Small intestine (tissue), 16 donors: ENCODE measurements at places on chromosomes 13 and 19. TPM values are rescaled to one million over a fixed set of nuclear protein-coding genes. Genes with fewer than 3 reads are reported as not detected.

GRCh38 chr13:112708560-112709240 is 18.9 kb downstream of the ATP11A start:
- H3K4me1 ChIP-seq: peaks cover 2% of the 10 kb centered on the region
- H3K4me3 ChIP-seq: no peak overlapping the region
- no peak for DNase-seq
- no peak overlapping the region for H3K27ac ChIP-seq
- no peaks in the 10 kb centered on the region for H3K27me3 ChIP-seq
- peaks cover 18% of the 10 kb centered on the region for H3K36me3 ChIP-seq

- peak; percentile 90 for DNase-seq
- H3K4me3 ChIP-seq: no peak overlapping the region
- H3K36me3 ChIP-seq: no peaks in the 10 kb centered on the region
- no peaks in the 10 kb centered on the region for H3K27me3 ChIP-seq
- H3K4me1 ChIP-seq: peaks cover 38% of the 10 kb centered on the region
Measured at GRCh38 chr13:24184265-24184841, 23.8 kb downstream of the SPATA13 start.

DNA sequence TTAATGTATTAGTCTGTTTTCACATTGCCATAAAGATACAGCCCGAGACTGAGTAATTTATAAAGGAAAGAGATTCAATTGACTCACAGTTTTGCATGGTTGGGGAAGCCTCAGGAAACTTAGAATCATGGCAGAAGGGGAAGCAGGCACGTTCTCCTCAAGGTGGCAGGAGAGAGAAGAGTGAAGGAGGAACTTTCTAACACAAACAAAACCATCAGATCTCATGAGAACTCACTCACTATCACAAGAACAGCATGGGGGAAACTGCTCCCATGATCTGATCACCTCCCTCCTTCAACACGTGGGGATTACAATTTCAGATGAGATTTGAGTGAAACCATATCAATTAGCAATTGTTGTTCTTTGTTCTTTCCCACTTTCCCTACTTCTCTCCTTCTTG is 689.0 kb upstream of the SLITRK1 start:
- H3K27ac ChIP-seq: no peak overlapping the region
- no peaks in the 10 kb centered on the region for H3K36me3 ChIP-seq
- H3K4me1 ChIP-seq: no peaks in the 10 kb centered on the region
- no peak for DNase-seq

TMEM259 gene
- 313 TPM for polyA plus RNA-seq

FFAR1 gene
- polyA plus RNA-seq: not detected

GRCh38 chr19:51119101-51119500 is 5.6 kb upstream of the SIGLEC9 start:
- no peaks in the 10 kb centered on the region for H3K4me1 ChIP-seq
- no peaks in the 10 kb centered on the region for H3K36me3 ChIP-seq
- H3K4me3 ChIP-seq: no peak overlapping the region
- no peak overlapping the region for H3K27ac ChIP-seq
- no peak for DNase-seq

DNA sequence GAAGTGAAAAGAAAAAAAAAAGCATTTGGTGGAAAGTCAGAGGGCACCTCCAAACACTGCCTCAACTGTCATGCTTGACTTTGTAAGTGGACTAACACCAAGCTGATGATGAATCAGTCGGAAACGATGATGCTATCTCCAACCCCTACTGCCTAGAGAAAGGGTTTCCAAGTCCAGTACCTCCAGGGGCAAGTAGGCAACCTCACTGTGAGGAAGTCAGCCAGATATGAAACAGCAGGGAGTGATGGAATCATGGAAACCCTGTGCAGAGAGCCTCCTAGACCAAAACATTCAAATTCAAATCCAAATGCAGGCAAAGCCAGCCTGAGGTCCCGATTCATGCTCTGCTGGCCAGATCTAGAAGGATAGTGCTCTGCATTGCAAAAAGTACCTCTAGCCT is 100.9 kb upstream of the SERP2 start:
- H3K36me3 ChIP-seq: no peaks in the 10 kb centered on the region
- H3K4me1 ChIP-seq: peaks cover 6% of the 10 kb centered on the region
- no peak for DNase-seq
- no peaks in the 10 kb centered on the region for H3K27me3 ChIP-seq
- H3K4me3 ChIP-seq: no peak overlapping the region

GRCh38 chr19:14487370-14488125 is 8.4 kb downstream of the GIPC1 start:
- no peaks in the 10 kb centered on the region for H3K27me3 ChIP-seq
- no peak overlapping the region for H3K27ac ChIP-seq
- no peaks in the 10 kb centered on the region for H3K36me3 ChIP-seq
- DNase-seq: no peak

- H3K4me3 ChIP-seq: no peak overlapping the region
- DNase-seq: no peak
- no peaks in the 10 kb centered on the region for H3K4me1 ChIP-seq
- no peak overlapping the region for H3K27ac ChIP-seq
- no peaks in the 10 kb centered on the region for H3K36me3 ChIP-seq
- H3K27me3 ChIP-seq: peaks cover 2% of the 10 kb centered on the region
Measured at GRCh38 chr13:109537584-109537983, 248.8 kb downstream of the IRS2 start.

DNA sequence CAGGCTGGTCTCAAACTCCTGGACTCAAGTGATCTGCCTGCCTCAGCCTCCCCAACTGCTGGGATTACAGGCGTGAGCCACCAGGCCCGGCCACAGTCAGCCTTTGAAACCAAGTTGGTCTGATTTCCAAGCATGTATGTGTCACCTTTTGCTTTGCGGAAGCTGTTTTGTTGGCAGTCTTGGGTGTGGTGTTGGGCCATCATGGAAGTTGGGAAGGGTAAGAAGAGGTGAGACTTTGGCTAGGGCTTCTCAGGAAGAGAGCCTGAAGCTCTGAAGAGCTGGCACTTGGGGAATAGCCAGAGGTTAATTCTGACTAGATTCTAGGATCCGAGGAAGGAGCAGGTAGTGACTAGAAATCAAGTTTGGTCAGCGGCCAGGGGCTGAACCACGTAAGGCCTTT is 2.8 kb downstream of the RSPH6A start:
- DNase-seq: no peak
- H3K4me3 ChIP-seq: no peak overlapping the region
- peaks cover 2% of the 10 kb centered on the region for H3K36me3 ChIP-seq
- H3K27me3 ChIP-seq: no peaks in the 10 kb centered on the region
- H3K27ac ChIP-seq: no peak overlapping the region
- peaks cover 4% of the 10 kb centered on the region for H3K4me1 ChIP-seq

DNA sequence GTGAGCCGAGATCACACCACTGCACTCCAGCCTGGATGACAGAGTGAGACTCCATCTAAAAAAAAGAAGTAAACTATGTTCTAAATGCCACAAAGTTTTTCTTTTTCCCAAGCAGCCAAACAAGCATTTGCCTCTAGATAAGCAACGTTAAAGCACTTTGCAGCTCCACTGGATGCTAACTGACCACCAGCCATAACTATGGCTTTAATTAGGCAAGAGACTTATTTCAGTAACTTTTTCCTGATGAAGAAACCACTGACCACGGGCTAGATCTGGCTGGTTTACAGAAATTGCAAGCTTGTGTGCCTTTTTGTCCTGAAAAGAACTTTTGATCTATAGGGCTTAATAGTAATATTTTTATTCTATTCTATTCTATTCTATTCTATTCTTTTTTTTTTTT is 22.1 kb downstream of the CD70 start:
- no peaks in the 10 kb centered on the region for H3K4me1 ChIP-seq
- no peak overlapping the region for H3K4me3 ChIP-seq
- no peak overlapping the region for H3K27ac ChIP-seq

PLK5 gene
- polyA plus RNA-seq: not detected

DNA sequence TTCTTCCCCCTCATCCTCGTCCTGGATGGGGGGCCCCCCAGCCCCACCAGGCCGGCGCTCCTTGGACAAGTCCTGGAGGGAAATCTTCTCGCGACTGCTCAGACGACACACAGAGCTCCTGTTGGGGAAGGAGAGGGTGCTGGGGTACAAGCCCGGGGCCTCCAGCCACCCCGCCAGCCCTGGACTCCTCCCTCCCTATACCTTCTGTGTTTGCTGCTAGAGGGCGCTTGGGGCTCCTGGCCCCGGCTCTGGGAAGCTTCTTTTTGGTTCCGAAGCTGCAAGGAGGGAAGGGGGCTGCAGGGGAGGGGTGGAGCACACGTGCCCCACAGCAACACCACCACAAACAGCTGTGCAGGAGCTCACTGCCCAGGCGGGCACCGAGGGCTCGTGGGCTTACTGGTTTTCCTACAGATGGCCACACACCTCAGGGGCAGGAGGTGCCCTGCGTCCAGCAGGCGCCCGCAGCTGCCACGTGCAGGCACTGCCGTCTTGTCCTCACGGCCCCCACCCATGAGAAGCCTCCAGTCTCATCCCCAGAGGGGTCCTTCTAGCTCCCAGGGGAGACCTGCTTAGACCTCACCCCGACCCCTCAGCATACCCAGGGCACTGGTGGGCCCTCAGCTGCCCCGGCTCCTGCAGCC is 20.5 kb downstream of the EPS8L1 start:
- H3K27me3 ChIP-seq: no peaks in the 10 kb centered on the region
- H3K4me3 ChIP-seq: no peak overlapping the region
- no peak overlapping the region for H3K27ac ChIP-seq
- H3K4me1 ChIP-seq: no peaks in the 10 kb centered on the region

- H3K27ac ChIP-seq: peak overlapping the region; percentile 46
- H3K4me1 ChIP-seq: peaks cover 16% of the 10 kb centered on the region
- H3K36me3 ChIP-seq: peaks cover 2% of the 10 kb centered on the region
- H3K4me3 ChIP-seq: no peak overlapping the region
Measured at GRCh38 chr13:48038761-48039160, 1.2 kb downstream of the NUDT15 start.

ICAM4 gene
- polyA plus RNA-seq: 0.54 TPM

CTXN1 gene
- not detected for polyA plus RNA-seq

- H3K4me3 ChIP-seq: no peak overlapping the region
- H3K36me3 ChIP-seq: no peaks in the 10 kb centered on the region
- H3K27me3 ChIP-seq: no peaks in the 10 kb centered on the region
- no peak overlapping the region for H3K27ac ChIP-seq
Measured at GRCh38 chr19:4516939-4517300, 1.4 kb downstream of the PLIN4 start.
